Stimulated activated CD8-positive, alpha-beta memory T cell treated with anti-CD3 and anti-CD28 coated beads, Interleukin-15, amount 100 ng/mL, for 48 hours (primary cell): ENCODE measurements at places on chromosomes 4 and X.

DNA sequence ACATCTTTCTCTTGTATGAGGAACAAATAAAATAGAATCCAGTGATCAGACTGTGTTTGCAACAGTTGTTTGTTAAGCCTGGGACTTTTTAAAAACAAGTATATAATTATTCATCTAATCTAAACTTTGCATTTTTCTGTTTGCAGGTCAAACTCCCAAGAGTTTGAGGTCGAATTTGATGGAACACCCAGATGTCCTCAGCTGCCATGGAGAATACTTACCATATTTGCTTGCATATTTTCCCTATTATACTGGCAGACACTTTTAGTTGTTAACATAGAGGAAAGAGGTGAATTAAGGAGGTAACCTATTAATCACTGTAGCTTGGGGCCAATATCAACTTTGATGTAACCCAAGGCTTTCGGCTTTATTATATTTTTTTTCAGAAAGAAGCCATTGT lies 401.5 kb upstream of the DIPK2B start:
- DNase-seq: no peak

GRCh38 chr4:13944095-13944511 lies 316.6 kb upstream of the BOD1L1 start:
- DNase-seq: no peak

DNA sequence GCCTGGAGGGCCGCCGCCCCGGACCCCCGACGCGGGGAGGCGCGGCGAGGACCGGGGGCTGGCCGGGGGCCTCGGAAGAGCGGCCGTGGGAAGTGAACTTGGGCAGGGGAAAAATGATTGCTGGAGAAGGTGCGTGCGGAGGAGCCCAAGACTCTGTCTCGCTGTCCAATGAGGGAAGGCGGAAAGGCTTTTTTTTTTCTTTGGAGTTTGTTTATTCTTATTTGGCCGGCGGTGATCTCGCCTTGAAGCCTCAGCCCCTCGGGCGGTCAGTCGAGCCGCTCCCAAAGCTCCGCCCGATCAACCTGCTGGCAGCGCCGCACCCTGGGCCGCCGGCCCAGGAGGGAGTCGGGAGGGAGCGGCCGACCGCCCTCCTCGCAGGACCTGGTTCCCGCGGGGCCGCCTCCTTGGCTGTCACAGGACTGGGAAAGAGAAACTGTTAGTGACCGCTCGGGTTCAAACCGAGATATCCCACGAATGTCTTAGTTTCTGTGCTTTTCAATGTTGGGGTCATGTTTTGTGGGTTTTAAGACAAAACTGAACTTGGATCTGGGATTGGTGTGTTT lies 2.5 kb downstream of the CPEB2 start:
- peak; percentile 15 for DNase-seq

GRCh38 chrX:68443155-68443868 lies 10.0 kb upstream of the OPHN1 start:
- no peak for DNase-seq

DNA sequence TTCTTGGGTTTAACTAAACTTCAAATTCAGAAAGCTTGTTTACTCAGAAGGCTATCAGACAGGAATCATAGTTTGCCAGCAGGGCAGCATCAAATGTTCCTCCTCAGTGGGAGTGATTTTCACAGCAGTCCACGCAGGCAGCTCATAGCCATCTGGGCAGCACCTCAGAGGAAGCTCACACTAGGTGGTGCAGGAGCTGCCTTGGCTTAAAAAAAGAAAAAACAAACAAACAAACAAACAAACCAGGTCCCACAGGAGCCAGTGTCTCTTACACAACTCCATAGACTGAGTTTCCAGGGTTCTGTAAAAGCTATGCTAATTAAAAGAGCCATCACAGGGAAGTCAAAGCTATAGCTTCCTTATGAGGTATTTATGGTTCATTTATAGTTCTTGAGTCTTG lies 10.5 kb upstream of the KLHL5 start:
- no peak for DNase-seq

- no peak for DNase-seq
Measured at GRCh38 chr4:26402458-26402857, 81.6 kb downstream of the RBPJ start.

GRCh38 chr4:24423670-24424069 lies 160.7 kb downstream of the DHX15 start:
- no peak for DNase-seq

GRCh38 chr4:61332693-61333092 lies 132.6 kb downstream of the ADGRL3 start:
- DNase-seq: no peak

- no peak for DNase-seq
Measured at GRCh38 chr4:152709675-152710438, 30.1 kb upstream of the TMEM154 start.

GRCh38 chr4:3480528-3481112 lies 17.5 kb downstream of the DOK7 start:
- DNase-seq: peak; percentile 57

- DNase-seq: no peak
Measured at GRCh38 chr4:2423066-2423465, 4.3 kb downstream of the CFAP99 start.

DNA sequence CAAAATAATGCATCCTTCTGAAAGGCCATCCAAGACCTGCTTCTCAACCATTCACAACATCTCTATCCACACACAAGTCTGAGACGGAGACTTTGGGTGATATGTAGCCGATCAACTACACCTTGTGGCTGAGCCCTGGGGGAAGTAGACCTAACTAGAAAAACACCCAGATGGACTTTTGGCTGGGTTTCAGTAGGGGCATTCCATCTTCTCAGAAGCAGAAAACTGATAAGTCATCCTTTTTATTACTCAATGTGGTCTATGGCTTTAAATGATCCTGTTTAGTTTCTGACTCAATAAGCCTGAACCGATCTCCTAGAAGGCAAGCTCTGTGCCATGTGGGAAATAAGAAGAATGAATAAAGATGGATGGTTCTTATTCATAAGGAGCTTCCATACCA lies 82.5 kb upstream of the AFF2 start:
- no peak for DNase-seq

DNA sequence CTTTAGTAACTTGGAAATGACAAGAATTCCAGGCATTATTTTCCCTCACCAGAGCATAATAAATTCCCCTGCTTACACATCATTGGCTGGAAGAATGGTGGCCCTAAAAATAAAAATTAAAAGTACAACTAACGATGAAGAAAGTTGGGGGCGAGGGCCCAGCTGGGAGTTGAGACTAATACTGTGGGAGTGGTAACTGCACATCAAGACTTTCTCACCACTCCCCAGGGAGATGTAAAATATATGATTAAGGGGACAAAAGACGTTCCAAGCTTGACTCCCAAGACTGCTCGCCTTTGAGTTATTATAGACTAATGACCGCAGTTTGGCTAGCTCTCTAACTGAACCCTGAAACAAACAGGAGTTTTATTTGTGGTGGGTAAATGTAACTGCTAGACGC lies 30.0 kb downstream of the SMIM31 start:
- DNase-seq: no peak

- DNase-seq: no peak
Measured at GRCh38 chr4:168694667-168695066, 197.8 kb downstream of the PALLD start.

DNA sequence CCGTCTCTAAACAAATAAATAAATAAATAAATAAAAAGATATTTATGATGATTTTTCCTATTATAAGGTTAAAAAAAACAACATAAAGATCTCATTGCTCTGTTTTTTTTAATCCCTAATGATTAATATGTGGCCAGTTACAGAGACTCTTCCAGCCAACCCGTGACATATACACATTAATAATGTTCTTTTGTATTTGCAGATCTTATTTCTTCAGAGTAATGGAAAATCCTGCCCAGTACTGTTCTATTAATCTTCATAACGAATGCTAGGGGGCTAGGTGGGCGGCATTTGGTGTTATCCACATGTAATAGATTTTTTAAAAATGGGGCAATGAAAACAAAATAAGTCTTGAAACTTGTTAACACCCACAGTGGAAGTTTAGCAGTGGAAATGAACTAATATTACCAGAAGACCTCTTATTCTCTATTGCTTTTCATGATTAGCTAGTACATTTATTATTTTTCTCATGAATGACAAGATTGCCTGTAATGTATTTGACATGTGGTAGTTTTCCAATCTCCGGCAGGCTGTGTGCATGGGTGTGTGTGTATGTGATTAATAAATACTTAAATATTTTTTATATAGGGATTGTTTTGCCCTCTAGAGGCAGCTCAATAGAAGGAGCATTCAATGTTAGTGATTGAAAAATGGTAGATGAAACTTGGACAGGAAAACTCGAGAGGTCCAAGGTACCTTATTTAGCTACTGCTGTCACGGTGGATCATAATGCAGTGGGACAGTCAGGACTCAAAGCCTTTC lies 457.4 kb downstream of the IL1RAPL1 start:
- DNase-seq: no peak

- DNase-seq: no peak
Measured at GRCh38 chrX:88425739-88426138, 321.3 kb upstream of the CPXCR1 start.

DNA sequence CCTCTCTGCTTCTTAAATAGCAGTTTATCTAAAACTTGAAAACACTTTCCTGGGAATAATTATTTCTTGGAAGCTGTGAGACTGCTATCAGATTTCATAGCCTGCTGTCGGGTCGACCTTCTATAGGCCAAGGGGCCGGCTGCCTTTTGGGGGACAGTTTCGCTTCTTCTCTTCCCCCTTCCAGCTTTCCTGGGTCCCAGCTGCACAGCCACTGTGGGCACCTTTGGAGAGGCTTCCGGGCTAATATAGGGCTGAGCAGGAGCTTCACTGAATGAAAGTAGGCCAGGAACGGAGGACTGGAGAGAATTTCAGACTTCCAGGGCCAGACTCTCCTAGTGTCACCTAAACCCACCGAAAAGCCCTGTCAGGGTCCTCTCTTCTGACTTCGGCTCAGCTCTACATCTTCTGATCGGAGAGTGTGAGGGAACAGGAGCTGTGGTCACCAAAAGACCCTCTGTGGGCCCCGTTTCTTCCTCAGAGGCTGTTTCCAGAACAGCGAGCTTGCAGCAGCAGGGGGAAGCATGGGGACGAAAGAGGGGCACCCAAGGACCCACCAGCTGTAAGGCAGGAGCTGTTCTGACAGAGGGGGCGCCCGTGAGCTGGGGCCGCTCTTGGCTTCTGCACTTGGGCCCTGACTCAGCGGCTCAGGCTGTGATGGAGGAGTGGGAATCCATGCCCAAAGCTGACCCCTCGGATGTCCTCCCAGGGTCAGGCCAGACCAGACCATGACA lies 620.6 kb downstream of the BCOR start:
- DNase-seq: no peak

- no peak for DNase-seq
Measured at GRCh38 chrX:110397339-110397738, 38.7 kb downstream of the RTL9 start.

DNA sequence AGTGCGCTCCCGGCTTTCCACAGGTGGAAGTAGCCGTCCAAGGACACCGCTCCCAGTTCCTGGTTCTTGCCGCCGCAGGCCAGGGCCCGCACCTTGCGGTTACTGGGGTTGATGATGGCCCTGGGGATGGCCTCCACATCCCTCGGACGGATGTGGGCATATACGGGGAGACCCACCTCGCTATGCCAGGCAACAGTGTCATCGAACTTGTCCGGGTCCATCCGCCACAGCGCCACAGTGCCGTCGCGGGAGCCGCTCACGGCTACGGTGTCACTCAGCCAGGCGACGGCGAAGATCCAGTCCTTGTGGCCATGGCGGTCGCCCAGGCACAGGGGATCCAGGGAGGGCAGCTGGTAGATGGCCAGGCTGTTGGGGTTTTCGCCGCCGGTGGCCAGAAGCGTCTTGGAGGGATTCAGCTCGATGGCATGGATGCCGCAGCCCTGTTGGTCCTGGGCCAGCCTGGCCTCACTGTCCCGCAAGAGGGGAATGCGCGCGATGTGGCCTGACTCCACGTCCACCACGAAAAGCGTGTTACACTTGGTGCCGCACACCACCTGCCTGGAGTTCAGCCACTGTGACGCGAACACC lies 795 bp downstream of the DCAF12L1 start:
- DNase-seq: no peak

GRCh38 chrX:19958552-19959486 lies 32.0 kb downstream of the BCLAF3 start:
- no peak for DNase-seq

GRCh38 chr4:129474698-129475097 lies 378.7 kb downstream of the C4orf33 start:
- no peak for DNase-seq

DNA sequence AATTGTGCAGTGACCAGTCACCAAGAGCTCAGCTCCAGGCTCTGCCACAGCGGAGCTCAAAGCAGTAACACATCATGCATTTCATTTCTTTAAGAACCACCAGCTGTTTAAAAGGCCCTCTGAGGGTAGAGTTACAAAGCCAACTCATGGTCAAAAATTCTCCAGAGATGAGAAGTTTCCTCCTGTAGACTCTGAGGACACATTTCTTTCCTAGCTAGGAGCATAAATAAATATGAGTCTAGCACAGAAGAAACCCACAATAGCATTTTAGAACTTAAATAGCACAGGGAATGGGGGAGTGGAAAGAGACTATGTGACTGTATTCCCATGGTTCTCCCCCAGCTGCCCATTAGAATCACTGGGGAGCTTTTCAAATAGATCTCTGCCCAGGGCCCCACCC lies 6.5 kb upstream of the CRMP1 start:
- DNase-seq: no peak

GRCh38 chr4:188934320-188934962 lies 795.2 kb downstream of the TRIML1 start:
- no peak for DNase-seq

DNA sequence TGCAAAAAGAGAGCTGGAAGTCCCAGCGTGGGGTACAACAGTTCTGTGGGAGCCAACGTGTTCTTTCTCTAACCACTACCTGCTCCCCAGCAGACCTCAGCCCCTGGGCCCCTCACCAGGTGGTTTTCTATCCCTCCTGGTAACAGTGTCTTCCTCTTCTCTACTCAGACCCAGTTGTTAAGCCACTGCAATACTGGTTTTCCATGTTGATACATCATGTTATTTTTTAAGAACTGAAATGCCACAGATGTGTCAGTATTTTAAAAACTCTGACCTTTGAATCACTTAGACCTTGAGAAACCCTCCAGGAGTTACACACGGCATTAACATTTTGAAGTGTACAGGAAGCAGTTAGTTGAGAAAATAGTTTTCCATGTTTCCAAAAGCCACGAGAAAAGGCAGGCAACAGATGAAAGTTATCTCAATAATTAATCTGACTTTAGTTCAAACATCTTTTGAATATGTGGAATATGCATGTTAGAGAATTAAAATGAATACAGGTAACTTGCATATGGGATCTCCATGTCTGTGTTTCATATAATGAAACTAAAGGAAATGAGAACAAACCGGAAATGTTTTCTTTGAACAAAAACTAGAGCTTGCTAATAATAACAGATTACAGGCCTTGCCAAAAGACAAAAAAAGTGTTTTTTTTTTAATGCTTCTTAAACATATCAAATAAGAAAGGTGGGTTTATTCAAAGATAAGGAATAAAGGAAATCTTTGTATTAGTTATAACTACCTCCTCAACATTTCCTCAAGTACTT lies 108.8 kb downstream of the ZNF827 start:
- DNase-seq: peak; percentile 57
